Activated T-helper 1 cell treated with anti-CD3 and anti-CD28 coated beads, Interleukin-2, amount 50 U/mL, for 16 hours (primary cell): ENCODE measurements at places on chromosomes 2 and 18.

DNA sequence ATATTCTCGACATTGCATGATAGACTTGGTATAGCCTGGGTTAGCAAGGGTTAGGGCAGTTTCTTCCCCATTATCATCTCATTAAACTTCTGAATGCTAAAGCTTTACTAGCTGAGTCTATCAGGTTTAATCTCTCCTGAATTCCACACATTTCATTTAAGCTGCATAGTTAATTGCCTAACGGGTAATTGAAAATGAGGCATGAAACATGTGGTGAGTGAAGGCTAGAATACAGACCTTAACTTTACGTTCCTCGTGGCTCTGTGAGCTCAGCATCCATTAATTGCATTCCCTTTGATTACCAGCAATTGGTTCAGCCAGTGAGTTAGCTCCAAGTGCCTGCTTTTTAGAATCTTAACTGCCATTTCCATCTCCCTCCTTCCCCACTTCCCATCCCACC, 126.5 kb upstream of the MEX3C start:
- DNase-seq = no peak

DNA sequence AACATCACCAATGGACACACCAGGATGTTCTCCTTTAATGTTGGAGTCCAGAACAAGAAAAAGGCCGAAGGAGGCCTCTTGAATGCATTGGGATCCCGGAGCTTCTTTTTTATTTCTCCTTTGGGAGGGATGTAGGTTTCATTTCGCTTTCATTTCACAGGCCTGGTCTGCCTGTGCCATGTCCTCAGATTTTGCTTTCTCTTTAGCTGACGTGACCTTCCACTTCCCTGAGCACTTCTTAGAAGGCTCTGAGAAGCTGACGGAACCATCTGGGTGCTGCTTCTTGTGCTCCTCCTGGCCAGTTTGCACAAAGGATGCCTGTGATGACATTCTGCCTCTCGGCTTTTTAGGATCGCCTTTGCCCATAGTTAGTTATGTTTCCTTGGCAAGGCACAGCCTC, 15.1 kb upstream of the MBOAT2 start:
- no peak for DNase-seq

DNA sequence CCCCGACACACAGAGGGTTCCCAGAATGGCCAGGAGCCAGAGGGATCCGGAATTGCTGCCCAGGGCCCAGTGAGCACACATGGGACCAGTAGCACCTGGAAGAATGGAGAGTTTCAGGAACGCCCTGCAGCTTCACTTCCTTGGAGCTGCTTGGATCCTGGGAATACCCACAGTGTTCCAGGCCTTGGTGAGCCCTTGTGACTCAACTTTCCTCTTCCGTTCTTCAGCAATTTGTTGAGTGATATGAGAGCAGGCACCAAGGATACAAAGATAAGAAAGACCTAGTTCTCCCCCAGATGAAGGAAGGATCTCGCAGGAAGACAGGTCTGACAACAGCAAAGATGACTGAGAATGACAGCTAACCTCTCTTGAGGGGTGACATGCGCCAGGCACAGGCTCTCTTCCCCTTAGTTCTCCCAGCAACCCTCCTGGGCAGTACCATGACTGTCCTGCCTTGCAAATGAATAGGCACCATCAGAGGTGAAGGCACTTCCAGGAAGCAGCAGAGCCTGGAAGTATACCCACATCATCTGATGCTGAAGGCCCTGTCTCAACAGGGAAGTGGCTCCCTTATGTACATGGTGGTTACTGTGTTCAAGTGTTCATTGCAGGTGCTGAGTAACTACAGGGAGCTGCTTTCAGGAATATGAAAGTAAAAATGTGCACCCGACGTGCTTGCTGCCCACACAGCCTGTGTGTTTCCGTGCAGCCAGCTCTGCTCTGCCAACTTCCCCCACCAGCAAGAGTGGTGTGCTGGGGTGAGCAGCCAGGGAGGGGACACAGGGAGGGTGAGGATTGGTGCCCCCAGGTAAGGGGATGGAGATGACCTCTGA, 116.2 kb downstream of the STPG4 start:
- no peak for DNase-seq

GRCh38 chr18:62284637-62285036, 40.5 kb upstream of the TNFRSF11A start:
- DNase-seq = no peak

DNA sequence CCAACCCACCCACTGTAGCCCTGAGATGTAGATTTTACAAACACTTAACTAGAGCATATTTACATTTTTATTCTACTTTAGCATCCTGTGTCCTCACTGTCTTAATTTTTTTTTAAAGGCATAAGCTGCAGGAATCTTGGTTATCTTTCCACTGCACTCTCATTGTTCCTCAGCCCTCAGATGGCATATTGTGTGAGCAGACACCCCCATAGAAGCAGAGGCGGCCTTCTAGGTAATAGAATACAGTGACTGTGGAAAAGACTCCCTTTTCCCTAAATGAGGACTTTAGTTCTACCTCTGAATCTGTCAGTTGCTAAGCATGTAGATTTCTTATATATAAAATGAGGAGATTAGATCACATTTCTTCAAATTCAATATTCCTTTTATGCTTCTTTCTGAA, 543.5 kb upstream of the SPHKAP start:
- DNase-seq = no peak

DNA sequence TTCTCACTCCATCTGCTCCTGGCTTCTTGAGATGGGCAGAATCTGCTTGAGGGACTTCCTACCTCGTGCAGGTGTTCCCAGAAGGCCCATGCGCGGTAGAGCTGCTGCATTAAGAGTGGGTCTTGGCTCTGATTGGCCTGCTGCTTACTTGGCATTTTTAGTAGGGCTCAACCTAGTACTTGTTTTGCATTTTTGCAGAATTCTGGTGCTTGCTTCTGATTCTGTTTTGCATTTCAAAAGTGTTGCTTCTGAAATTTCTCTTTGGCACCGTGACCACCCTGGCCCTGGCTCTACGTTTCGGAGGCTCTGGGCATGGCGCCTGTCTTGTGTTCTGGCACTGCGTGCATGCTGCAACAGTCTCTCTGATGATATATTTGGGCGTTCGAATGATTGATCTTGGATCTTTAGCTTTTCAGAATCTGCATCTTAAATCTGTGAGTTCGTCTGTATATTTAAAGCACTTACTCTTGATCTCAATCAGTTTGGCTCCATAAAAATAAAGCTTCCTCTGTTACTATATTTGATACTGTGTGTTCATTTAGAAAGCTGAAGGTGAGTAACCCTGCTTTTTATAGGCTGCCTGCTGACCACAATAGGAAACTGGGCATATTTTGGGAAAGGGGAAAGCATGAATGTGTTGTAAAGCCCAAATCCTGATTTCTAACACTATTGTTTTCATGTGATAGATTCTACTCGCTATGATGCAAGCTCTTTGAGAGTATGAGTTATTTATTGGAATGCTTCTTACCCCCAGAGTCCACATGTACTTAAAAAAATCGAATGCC, 22.2 kb downstream of the EFR3B start:
- DNase-seq = no peak

DNA sequence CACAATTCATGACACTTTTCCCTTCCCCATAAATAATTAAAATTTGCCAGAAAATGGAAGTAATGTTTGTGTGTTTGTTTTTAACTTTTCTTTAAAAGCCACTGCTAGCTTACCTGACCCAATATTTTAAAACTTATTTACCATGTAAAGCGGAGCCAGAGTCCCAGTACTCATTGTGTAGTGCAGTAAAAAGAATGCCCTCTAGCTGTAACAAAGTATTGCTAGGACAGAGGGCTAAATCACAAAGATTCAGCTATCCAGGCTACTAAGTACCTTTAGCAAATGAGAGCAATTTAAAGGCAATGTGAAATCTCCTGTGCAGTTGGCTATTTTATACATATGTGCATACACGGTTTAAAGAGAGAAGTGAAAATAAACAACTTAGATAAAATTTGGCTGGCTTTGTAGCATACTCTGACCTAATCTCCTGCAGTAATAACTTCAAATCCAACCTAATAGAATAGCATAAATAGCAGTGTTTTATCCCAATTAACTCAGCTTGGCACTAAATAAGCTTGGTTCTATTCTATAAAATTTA, 997.4 kb upstream of the PIK3C3 start:
- no peak for DNase-seq

- no peak for DNase-seq
Observed at GRCh38 chr2:126902152-126902835, 3.6 kb downstream of the TEX51 start.
